Body of pancreas (tissue), 4 donors: ENCODE measurements at places on chromosomes 5 and 9.

- no peak for DNase-seq
These were observed 706.6 kb upstream of the RGMB start for GRCh38 chr5:98066910-98067309.

GRCh38 chr5:23588841-23589326, 81.5 kb downstream of the PRDM9 start:
- DNase-seq, result no peak

- no peak for DNase-seq
These were observed 33.7 kb downstream of the GPR21 start for GRCh38 chr9:123067136-123067535.

GRCh38 chr5:58274191-58274590, 185.7 kb downstream of the PLK2 start:
- no peak for DNase-seq

- DNase-seq, result no peak
These were observed 15.0 kb downstream of the HMHB1 start for GRCh38 chr5:143826951-143827444.
